ENCODE measurements at places on chromosomes 12 and 14.

- DNase-seq = no peak
Measured at GRCh38 chr14:76293221-76293620, 82.7 kb upstream of the ESRRB start.

DNA sequence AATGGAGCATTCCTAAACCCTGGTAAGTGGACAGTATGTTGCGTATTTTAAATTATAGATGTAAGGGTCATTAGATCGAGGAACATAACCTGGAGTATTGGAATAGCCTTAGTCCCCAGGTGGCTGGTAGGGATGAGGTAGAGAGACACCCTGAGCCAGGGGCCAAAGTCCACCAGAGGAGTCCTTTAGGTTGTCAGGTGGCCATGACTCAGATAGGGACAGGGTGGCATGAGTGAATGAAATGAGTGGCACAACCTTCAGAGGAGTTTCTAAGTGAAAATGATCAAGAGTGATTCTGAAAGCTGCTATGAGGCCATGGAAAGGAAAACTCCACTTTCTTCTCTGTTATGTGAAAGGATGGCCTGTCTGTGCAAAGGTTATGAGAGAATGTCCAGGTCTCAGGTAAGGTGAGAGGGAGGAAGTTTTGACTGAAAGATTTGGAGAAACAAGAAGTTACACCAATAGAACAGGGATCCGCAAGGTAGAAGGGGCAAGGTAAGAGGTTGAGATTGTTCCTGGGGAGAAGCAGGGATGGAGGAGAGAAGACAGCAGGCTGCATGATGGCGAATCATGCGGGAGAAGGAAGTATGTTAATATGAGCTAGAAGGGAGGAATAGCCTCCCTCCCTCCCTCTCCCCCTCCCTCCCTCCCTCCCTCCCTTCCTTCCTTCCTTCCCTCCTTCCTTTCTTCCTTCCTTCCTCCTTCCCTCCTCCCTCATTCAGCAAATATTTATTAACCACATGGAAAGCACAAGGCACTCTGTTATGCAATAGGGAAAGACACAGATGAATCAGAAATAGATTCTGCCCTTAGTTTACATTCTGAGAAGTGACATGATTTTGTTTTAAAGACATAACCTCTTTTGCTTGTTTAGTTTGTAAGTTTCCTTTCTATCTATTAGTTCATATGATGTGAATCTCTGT is 14.0 kb upstream of the RIPK3 start:
- no peak for DNase-seq

- no peak for DNase-seq
Measured at GRCh38 chr14:67764496-67764895, 51.9 kb downstream of the ZFYVE26 start.

DNA sequence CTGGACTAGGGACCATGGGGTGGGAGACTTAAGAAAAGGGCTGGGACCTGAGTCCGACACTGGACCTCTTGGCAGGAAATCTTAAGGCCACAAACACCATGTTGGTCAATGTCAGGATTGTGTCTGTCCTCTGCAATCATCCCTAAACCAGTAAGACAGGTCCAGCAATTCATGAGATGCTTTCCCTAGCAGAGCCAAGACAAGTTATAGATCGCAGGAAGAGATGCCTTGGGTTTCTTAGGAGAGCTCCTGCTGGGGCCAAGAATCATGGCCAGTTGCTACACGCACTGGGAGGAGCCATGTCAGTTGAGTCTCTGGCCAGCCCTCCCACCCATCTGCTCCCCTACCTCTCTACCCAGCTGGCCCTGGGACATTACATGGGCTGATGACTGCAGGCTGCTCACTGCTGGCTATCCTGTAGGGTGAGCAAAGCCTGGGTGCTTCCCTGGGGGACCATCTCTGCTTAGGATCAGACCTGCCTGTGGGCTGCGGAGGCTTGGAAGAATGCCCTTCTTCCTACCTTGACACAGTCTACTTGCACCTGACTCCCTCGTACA is 14.2 kb downstream of the PLEKHH1 start:
- DNase-seq = no peak

- DNase-seq = no peak
Measured at GRCh38 chr12:127192391-127192790, 1074.6 kb upstream of the TMEM132C start.

DNA sequence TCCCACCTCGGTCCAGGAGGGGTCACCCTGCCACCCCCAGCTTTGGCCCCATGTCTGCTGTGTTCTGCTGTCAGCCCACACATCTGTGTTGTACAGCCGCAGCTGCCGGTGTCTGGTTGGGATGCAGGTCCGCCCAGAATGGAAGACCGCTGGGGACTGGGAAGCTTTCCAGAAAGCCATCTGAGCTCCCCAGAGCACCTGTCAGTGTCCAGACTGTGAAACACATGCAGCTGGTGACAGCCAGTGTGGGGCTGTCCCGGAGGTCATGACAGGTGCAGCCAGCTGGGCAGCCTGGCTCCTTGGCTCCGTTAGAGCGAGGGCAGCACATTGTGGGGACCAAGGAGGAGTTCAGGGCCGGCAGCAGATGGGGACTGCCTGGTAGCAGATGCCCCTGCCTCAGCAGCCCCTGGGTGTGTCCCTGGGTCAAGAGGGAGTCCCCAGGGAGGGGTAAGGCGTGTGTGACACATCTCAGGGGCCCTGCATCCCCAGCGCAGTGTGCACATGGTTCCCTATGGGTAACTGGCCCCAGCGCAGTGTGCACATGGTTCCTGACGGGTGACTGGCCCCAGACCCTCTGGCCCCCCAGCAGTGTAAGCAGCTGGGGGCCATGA is 16.4 kb downstream of the CEP170B start:
- DNase-seq = no peak

GRCh38 chr12:9702255-9702654 is 30.6 kb downstream of the CLECL1 start:
- DNase-seq = peak; percentile 58

- no peak for DNase-seq
Measured at GRCh38 chr12:20028033-20028432, 340.3 kb upstream of the PDE3A start.

DNA sequence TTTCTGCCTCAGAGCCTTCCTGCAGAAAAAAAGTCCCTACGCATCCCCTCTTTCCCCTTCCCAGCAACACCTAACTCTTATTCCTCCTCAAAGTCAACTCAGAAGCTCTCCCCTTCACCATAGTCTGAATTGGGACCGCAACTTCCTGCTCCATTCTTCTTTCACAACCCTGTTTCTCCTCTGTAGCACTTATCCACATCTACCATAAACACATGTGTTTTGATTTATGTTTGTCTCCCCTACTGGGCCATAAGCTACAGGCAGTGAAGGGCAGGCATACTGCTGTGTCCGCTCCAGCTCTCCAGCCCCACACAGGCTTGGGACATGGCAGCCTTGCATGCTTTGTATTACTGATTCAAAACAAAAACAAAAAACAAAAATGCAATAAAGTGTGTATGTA is 5.9 kb downstream of the SDR9C7 start:
- no peak for DNase-seq

DNA sequence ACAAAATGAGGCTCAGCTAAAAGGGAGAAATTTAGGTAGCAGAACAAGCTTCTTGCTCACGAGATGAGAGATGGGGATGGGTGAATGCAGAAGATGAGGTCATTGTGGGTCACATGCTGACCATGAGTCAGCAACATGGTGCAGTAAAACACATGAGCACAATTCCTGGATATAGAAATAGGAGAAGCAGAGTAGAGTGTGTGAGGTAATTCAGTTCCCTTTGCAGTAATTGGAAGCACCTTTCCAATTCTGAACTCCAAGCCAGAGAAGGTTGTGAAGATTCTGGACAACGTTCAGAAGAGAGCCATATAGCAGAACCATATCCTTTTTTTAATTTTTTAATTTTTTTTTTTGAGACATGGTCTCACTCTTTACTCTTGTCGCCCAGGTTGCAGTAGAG is 62.0 kb upstream of the LMNTD1 start:
- DNase-seq = no peak

DNA sequence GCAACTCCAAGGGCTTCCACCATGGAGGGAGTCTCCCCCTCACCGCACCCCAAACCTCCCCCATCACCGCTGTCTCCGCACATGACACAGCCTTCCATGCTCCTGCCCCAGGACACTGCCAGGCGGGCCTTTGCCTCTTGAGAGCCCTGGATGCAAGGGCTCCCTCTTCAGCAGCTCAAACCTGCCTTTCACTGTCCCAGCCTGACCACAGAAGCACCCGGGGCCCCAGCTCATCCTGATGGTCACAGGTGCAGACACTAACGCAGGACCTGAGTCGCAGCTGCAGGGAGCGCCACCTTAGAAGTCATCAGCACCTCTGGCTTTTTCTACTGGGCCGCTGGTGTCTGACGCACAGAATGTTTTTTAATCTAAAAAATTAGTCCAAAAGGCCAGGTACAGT is 54.0 kb downstream of the SYNE3 start:
- no peak for DNase-seq

DNA sequence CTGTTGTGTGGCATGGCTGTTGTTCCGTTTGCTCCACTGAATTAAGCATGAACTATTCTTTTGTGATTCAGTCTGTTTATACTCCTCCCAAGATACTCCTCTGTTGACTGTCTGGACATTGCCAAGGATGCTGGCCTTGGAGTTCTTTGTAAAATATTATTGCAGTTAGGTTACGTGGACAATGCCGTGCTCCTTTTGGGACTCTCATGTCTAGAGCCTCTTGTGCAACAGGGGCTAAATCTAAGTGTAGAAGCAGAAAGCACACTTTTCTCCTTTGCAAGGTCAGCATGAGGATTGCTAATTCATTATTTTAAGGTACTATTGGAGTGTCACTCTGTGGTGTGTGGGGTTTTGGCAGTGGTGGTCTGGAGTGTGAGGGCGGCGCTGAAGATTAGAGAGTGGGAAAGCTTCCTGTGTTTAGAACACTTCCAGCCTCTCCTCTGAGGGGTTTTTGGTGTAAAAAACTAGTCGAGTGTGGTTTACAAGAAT is 125.4 kb downstream of the SAMD4A start:
- no peak for DNase-seq

- no peak for DNase-seq
Measured at GRCh38 chr14:94521375-94522114, 12.3 kb upstream of the SERPINA12 start.

GRCh38 chr12:69044887-69045286 is 111.9 kb upstream of the CPM start:
- DNase-seq = no peak

- DNase-seq = no peak
Measured at GRCh38 chr12:57888409-57889157, 42.1 kb upstream of the CTDSP2 start.

GRCh38 chr14:36361210-36361853 is 40.9 kb upstream of the MBIP start:
- DNase-seq = no peak

GRCh38 chr14:23060536-23061260 is 3.4 kb upstream of the CDH24 start:
- no peak for DNase-seq

GRCh38 chr14:89139404-89140247 is 277.4 kb downstream of the FOXN3 start:
- DNase-seq = no peak

GRCh38 chr14:80586131-80586530 is 355.4 kb downstream of the CEP128 start:
- DNase-seq = no peak

- no peak for DNase-seq
Measured at GRCh38 chr14:80536456-80536855, 325.2 kb upstream of the DIO2 start.

- DNase-seq = no peak
Measured at GRCh38 chr14:31127690-31128089, 79.9 kb downstream of the HECTD1 start.

- no peak for DNase-seq
Measured at GRCh38 chr14:26339381-26339780, 258.5 kb downstream of the NOVA1 start.

DNA sequence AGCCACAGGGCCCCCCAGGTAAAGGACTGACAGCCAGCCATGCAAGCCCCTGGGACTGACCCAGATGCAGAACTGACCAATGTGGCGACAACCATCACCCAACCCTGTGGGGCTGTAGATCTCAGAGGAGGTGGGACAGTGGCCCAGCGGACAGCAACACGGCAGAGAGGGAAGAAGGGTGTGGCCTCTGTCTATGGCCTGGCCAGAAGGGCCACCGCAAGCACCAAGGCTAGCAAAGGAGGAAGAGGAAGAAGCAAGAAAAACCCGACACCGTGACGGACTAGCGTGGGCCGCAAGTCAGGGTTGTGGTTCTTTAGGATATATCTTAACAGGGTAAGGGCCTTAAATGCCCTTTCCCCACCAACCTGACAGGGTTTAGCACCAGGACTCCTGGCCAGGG is 71.2 kb downstream of the ITPK1 start:
- no peak for DNase-seq

DNA sequence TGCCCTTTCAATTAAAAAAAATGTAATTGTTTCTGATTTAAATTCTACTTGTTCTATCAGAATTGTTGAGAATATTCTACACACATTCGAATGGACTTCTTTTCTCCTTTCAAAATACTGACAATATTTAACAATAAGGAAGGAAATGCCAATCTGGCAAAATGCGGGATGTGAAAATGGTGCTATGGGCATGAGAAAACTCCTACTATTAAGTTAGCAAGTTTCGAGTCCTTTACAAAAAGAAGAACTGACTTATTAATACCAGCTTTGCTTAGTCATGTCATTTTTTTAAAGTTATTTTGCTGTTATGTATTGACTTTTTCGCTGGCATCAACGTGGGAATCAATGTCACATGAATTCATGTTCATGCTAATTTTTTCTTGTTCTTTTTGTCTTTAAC is 31.7 kb upstream of the ARL1 start:
- DNase-seq = no peak

GRCh38 chr14:23307687-23308644 is 1.3 kb downstream of the BCL2L2 start:
- no peak for DNase-seq

- DNase-seq = no peak
Measured at GRCh38 chr12:109631302-109631701, 57.7 kb downstream of the MVK start.

DNA sequence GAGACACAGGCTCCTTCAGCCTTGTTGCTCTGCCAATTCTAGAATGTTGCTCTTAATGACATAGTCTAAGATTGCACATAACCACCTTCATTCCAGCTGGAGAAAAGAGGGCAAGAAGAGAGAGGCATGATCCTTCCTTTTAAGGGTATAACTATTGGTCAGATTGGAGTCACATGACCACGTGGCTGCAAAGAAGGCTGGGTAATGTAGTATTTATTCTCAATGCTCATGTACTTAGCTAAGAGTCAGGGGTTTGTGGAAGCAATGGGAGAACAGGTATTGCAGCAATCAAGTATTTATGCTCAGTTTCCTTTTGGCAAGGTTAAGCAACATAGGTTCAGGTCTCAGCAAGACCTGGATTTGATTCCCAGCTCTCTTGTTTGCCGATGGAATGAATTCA is 298.8 kb upstream of the TBX3 start:
- no peak for DNase-seq

All from T-cell (primary cell).